ENCODE measurements at places on chromosomes 5 and 9.

DNA sequence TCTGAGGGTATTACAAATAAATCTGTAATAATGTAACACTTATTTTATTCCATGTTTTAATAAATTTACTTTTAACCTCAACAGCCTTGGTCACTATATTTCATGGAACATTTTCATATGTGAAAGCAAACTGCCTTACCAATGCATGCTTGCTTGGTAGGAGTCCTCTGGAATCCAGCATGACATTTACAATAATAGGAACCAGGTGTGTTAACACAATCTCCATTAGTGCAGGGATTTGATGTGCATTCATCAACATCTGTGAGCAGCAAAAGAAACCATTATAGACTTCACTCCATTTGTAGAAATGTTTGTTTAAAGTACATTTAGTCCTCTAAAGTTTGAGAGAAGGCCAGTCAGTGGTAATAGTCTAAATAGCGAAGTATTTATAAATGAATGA lies 159.4 kb downstream of the FBN2 start:
- DNase-seq, result no peak

DNA sequence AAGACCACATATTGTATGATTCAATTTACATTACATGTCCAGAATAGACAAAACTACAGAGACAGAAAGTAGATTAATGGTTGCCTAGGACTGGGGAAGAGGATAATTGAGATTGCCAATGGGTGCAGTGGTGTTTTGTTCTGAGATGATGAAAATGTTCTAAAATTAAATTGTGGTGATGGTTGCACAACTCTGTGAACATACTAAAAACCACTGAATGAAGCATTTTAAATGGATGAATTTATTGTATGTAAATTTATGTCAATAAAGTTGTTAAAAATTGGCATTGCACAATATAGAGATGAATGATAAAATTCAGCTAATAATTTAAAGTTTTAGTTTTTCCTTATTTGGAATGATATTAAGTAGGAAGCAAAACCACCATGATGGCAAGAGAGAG lies 109.5 kb upstream of the NR4A3 start:
- no peak for DNase-seq

GRCh38 chr9:104950838-104951237 lies 22.9 kb upstream of the ABCA1 start:
- no peak for DNase-seq

DNA sequence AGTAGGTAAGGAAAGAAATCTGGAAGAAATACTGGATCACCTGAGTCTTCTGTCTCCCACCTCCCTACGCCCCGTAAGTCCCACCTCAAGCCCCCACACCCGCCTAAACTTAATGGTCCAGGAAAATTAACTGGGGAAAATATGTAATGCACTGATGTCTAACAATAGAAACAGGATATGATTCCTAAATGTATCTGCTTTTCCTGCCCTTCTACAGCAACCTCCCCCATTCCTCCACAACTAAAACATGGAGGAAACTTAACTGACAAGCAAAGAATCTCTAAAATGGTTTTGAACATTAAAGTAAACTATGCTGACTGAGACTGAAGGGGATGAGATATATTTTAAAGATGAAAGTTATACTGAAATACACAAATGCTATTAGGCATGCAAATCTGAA lies 10.4 kb downstream of the RFX3 start:
- no peak for DNase-seq

DNA sequence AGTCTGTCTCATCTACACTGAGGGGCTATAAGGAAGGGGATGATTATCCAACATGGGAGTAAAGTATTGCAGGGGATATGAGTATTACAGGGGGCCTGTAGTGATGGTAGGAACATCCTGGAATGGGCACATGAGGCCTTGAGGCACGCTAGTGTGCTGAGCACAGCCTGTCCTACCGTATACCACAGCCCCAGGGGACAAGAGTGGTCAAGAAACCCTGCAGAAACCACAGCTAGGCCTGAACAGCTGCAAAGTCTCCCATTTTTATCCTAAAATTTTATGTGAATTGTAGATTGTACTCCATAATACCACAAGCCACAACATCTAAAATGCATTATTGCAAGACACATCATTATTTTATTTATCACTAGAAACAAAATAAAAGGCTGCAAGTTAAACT lies 136.3 kb upstream of the ASTN2 start:
- no peak for DNase-seq

Measured in DMS53 (cell line).